EL (cell line): ENCODE measurements at places on chromosomes 6 and 20.

- peak; percentile 2 for DNase-seq
These were observed 67.7 kb downstream of the PHACTR2 start for GRCh38 chr6:143745166-143746133.

GRCh38 chr20:40741507-40742106 lies 52.6 kb upstream of the MAFB start:
- peak; percentile 47 for DNase-seq

- DNase-seq, result peak; percentile 32
These were observed 180.2 kb downstream of the PACRG start for GRCh38 chr6:162907876-162908481.

- DNase-seq, result no peak
These were observed 11.7 kb upstream of the BCAS1 start for GRCh38 chr20:54082100-54082499.

DNA sequence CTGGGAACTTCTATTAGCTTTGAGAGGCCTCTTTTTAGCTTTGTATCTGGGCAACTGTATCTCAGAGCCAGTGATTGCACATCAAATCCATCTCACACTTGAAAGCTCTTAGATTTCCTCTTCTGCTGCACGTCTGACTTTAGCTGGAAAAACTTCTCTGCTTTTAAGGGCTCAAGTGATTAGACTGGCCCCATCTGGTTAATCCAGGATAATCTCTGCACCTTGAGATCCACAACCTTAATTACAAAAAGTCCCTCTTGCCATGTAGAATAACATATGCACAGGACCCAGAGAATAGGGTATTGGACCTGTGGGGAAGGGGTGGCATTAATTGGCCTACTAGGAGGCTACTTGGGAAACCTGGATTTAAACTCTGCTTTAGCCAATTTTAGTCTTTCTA lies 24.2 kb downstream of the KLHL31 start:
- no peak for DNase-seq

- peak; percentile 64 for DNase-seq
These were observed 83.0 kb downstream of the TMEM242 start for GRCh38 chr6:157240059-157240959.
